Stimulated activated CD4-positive, alpha-beta T cell treated with anti-CD3 and anti-CD28 coated beads, Interleukin-2, amount 100 ng/mL, for 48 hours (primary cell): ENCODE measurements at places on chromosomes 1 and 21.

DNA sequence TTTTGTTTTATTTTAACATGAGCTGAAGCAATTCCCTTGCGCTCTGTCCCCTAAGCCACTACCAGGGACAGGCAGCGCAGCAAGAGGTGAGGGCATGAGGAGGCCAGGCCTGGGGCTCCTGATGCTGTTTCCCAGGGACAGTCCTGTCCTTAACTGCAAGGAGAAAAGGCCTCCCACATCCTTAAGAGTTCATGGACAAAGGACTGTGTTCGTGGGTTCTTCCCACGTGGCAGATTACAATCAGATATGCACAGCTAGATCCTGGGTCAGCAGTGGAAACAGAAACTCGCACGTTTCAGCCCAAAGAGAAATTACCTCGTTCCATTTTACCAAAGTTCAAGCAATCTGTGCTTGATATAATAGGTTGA, 85.8 kb downstream of the MIS18A start:
- DNase-seq = no peak

DNA sequence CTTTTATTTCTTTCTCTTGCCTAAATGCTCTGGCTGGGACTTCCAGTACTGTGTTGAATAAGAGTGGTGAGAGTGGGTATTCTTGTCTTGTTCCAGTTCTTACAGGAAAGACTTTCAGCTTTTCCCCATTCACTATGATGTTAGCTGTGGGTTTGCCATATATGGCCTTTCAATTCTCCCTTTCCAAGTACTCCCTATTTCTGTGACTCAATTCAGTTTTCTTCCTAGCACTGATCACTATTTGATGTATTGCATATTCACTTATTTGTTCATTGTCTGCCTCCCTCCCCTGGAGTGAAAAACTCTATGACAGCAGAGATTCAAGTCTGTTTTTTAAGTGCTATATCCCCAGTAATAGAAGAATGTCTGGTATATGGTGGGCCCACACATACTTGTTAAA, 618.2 kb upstream of the CAMK1G start:
- DNase-seq = no peak

- DNase-seq = no peak
Measured at GRCh38 chr1:222335586-222335985, 212.3 kb downstream of the HHIPL2 start.

GRCh38 chr1:51799372-51799771, 79.2 kb downstream of the NRDC start:
- no peak for DNase-seq

DNA sequence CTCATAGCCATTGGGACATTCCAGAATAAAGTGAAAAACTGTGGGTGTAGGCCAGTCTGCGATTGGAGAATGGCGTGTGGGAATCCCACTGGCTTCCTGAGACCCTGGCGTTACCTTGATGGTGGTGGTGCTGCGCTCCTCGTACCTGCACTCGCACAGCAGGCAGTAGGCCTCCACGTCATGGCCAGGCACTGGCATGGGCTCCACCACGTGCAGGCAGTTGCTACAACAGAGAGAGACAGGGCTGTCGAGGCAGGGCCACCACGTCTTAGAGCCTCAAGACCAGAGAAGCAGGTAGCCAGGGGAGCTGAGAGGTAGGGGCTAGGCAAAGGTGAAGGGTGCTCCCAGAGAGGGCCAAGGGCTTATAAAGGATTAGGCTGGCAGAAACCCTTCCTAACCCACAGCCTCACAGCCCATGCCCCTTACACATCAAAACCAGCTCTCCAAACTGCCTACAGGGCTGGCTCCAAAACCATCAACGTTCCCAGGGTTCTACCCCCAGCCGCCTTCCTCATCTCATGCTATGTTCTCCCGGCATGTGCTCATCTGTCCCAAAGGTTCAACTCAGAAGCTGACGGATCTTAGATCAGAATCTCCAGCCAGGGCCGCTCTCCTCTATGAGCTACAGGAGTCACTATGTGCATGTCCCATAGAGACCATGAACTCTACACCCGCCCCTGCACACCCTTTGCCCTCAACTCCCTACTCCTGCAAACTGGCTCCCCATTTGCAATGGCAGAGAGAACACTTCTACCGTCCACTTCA, 7.5 kb downstream of the TMEM9 start:
- DNase-seq = no peak

DNA sequence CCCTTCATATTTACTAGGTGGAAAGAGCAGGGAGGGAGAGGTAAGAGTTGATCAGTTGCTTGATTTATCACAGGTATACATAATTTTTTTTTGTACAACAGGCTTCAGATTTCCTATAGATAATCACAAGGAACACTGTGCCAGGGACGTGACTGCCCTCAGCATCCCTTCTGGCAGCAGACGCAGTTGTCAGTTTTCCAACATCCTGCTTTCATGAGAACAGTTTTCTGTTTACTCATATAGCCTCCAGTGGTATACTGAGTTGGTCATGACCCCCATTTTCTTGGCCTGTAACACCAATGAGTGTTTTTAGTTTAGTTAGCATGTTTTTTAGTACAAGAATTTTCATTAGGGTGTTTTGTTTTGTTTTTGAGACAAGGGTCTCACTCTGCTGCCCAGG, 37.9 kb upstream of the PTPRF start:
- DNase-seq = no peak

DNA sequence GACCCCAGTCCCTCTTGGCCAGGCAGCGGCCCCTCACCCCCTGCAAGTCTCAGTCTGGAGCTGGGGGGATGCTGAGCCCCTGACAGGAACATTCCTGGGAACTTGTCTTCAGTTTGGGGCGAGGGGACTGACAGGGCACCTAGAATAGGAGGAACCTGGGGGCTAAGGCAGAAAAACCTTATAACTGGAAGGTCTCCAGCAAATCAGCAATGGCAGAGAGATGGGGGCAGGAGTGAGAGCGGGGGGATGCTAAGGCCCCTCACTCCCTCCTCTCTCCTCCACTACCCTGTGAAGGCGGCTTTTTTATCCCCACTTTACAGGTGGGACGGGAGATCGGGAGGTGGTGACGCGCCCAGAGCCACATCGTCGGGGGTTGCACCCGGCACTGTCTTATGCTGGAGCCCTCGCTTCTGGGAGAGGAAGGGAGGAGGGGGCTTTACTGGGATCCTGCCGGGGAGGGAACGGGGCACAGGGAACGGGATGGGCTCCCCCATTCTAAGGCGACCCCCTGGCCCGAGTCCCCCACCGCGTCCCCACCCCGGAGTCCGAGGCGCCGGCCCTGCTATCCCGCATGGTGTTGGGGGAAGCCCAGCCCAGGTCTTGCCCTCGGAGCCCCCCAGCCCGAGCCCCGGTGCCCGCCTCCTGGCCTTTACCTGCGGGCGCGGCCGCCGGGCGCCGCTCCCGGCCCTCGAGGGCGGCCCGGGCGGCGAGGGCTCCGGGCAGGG, 456 bp downstream of the COL8A2 start:
- no peak for DNase-seq

DNA sequence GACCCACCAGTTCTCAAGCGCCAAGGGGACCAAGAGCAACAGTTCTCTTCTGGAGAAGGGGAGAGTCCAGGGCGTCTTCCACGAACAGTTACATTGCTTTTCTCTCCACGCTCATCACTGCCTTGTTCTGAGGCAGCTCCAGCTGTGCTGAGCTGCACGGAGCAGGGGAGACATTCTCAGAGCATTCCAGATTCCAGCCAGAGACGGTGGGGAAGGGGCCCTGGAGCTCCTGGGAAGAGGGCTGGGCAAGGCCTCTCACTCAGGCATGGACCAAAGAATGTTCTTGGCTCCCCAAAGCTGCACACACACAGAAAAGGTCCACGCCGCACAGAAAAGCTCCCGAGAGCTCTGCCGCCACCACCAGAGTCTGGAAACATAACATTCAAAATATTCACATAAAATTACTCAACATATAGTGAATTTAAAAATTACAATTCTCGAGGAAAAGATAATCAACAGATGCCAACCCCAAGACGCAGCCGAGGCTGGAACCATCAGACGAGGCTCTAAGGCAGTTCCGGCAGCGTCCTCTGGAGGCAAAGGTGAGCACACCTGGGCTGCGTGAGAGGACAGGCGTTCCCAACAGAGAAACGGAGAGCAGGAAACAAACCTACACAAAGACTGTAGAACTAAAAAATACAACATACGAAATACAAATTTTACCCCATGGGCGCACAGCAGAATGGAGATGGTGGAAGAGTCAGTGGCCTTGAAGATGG, 40.5 kb downstream of the UBE2G2 start:
- peak; percentile 10 for DNase-seq

DNA sequence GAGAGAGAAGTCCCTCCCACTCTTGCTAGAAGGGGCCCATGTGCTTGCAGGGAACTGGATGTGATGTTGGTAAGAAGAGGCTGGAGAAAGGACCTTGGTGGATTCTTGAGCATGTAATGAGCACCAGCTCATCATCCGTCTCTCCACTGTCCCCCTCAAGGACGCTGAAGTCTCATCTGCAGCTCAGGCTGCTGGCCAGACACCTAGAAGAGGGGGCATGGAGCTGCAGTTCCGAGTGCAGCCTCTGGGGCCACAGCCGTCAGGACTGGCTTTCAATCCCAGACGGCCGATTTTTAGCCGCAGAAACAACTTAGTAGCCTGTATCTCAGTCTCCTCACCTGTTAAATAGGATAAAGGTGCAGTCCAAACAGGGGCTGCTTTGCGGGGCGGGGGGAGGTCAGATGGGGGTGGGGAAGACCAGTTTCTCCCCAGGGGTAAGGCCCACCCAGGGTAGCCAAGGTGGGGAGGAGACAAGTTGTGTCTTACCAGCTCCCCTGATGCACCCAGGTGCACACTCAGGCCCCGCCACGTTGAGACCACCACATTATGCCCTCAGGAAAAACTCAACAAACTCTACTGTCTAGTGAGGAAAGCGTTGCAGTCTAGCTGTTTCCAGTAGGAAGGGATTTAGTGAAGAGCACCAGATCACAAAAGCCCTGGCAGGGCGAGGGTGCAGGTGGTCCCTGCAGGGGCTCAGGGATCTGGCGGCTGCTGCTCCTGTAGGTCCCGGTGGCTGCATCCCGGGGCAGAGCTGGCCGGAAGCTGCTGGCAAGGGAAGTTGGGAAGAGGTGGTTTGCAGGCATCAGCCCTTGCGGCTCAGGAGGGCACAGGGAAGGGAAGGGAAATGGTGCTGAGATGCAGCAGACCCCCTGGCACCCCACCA, 29.5 kb downstream of the LDLRAP1 start:
- DNase-seq = peak; percentile 54

DNA sequence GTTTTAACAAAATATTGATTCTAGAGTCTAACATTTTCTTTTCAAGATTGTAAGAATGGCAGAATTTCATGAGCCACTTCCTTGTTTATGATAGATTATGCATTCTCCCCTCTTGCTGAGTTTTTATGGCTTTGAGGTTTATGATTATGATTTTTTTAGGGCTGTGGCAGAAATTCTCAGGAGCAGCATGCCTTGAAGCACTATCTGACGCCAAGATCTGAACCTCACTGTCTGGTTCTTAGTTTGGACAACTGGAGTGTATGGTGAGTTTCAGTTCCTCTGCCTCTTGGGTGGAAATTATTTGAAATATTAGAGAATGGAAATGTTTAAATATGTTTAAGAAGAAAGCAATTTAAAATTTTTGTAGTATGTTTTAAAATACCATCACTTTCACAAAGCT, 10.2 kb downstream of the USP16 start:
- no peak for DNase-seq

DNA sequence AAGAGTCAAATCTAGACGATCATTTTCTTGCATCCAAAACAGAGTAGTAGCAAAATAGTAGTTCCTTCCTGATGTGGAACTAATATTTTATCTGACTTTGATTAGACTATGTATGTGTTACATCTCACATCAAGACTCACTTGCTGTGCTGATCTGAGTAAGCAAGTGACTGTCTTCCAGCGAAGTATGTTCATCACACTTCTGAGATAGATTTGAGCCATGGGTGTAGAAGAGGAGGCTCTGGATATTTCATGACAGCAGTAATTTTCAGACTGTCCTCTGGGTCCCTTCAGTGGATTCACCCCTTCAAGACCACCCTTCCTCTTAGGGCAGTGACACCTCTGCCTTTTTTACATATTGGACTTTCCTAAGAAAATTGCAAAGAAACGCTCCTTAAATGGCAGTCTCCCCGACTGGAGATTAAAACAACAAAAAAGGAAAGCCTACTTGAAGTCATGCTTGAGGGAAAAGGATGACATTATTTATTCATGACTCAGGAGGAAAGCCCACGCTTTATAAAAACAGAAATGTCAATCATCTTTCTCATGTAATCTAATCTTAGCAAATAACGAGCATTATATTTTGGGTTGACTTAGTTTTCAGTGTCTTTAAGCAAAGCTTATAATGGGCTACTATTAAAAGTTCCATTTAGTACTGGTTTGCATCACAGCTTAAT, 22.8 kb downstream of the ATP1B1 start:
- no peak for DNase-seq

DNA sequence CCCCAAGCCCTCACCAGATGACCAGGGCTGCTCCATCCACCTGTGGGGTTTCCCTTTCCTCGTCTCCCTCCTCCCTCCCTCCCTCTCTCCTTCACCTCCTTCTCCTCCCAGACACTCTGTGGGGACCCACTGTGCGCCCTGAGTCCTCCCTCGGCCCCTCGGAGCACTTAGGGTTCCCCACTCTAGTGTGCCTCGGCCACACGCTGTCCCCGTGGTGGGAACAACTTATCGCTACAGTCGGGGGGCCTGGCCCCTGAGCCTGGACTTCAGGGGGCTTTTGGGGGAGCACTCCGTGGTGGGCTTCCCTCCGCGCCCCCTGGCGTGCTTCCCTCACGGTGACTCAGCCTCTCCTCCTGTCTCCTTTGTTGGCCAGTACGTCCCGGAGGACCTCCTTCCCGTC, 27.5 kb downstream of the CSTB start:
- no peak for DNase-seq

- DNase-seq = no peak
Measured at GRCh38 chr1:42930178-42931107, 28.2 kb downstream of the SLC2A1 start.

DNA sequence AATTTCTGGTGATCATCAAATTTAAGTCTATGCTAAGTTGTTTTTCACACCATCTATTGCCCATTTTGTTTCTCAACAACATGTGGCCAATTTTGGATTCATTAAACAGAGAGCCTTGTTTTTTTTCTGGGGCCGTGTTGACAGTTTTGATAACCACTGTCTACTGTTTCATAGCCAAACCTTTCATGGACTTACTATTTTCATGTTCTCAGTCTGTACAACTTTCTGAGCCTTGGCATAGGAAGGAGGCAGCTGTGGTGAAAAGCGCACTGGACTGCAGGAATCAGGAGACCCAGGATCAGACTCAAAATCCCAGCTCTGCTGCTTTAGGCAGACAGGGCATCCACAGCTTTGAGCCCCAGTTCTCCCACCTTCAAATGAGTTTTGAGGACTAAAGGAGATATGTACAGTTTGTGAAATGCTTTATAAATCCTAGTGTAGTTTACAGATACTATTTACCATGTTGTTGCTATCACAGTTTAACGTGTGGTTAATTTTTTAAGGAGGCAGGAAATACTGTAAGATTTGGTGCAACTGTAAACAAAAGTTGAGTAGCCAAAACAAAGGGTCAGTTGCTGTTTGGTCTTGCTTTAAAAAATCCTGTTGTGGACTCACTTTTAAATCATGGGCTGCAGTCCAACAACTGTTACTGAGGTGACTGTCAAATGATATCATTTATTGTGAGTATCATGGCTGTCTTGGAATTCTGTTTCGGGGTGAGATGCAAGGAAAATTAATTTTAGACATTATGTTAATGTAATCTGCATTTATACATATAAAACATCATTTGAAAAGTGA, 2.9 kb downstream of the MACO1 start:
- DNase-seq = no peak
